Amygdala (tissue), 56 donors: ENCODE measurements at places on chromosomes 6 and 20.

DNA sequence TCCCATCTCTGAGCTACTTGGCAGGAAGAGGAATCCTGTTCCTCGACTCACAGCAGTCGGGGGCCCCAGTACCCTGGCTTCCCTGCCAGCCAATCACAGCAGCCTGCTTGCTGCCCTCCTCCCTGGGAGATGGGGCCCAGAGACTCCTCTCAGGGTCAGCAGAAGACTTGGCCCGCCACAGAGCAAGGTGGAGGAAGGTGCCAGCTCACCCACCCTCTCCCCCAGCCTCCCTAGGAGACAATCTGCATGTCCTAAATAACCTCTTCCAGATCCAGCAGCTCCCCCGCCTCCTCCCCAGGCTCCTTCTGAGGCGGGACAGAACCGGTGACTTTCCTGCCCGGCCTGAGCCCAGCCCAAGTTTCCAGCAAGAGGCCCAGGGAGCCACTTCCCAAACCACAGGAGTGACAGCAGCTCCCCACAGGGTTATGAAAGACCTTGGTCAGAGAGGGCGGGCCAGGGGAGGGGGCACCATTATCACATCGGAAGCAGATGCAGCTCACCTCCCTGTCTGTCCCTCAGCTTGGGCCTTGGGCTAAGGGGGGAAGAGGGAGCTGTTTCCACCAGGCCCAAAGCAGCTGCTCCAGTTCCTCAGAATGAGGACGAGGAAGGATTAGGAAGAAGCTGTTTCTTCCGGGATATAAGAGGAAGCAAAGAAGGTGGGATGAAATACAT, 2.3 kb downstream of the CCND3 start:
- no peak for DNase-seq

GRCh38 chr20:10367693-10367942, 66.4 kb downstream of the MKKS start:
- no peak for DNase-seq

DNA sequence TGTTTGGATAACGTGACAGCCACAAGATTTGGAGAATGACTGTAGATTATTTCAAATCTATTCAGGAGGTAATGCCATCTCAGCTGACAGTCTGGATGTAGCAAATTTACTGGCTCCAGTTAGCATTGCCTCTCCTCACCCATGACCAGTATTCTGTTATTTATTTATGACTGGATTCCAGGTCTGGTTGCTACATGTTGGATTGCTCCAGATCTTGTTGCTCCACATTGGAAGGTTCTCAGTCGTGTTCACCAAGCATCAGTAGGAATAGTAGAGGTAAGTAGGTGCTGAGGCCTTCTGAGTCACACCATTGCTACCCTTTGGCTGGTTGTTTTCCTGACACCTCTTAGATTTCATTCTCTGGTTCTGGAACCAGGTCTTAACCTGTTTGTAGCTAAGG, 69.5 kb upstream of the ELOVL5 start:
- DNase-seq = no peak

- DNase-seq = no peak
These were observed 384.3 kb downstream of the CD83 start for GRCh38 chr6:14501914-14502313.

- no peak for DNase-seq
These were observed 74.4 kb downstream of the ARHGAP18 start for GRCh38 chr6:129635396-129636130.

DNA sequence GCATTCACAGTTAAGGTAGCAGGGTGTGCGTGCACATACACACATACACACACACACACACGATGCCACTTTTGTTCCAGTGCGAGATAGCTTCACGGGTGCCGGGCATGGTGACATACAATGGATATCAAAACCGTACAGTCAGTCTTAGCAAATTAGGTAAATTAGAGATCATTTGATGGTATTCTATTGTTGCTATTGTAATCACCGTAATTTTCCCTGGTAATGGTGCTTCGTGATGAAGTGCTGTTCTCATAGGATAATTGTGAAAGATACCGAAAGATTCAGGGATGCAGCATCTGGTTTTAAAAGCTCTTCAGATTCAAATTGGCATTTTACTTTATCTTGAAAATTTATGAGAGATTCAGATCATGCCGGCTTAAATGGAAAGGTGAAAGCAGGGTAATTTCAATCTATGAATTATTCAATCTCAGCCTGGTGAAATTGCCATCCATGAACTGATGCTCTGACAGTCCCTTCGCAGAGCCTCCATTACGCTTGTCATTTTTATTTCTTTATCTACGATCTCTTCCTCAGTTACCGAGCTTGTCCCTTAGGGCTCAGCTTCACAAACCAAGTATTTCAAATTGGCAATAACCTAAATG, 71.3 kb upstream of the SOX4 start:
- DNase-seq = no peak

GRCh38 chr6:42118162-42119001, 24.0 kb downstream of the C6orf132 start:
- DNase-seq = peak; percentile 9

DNA sequence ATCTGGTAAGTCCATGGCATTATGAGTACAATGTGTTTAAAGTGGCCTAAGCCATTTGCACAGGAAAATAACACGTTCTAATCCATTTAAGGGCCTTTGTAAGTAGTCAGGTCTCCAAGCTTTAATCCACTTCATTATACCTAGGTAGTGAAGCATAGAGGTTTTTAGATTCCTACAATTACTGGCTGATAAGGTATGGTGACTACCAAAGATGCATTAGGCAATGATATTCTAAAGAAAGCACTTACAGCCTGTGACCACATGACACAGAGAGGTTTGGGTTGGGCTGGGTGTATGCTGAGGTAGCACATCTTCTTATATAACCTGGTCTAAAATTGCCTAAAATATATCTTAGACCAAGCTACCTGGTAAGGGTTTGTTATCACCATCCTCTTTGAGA, 504.4 kb downstream of the TFAP2B start:
- DNase-seq = no peak

DNA sequence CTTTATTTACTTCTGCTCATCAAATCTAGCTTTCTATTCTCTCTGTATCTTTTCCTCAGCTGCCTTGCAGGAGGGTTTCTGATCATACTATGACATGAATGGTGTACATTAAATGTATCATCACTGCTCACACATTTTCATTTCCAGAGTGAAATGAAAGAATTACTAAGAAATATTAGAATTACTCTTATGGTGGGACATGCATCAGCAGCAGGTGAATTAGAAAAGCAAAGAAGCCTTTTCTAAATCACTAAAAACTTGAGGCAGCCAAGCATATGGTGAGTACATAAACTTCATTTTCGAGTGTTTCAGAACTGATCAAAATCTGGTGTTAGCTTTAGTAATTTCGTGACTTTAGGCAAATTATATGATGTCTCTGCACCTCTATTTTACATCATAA, 23.6 kb downstream of the IL17A start:
- DNase-seq = no peak

- DNase-seq = peak; percentile 44
These were observed 1.4 kb downstream of the PIM1 start for GRCh38 chr6:37171201-37171969.

DNA sequence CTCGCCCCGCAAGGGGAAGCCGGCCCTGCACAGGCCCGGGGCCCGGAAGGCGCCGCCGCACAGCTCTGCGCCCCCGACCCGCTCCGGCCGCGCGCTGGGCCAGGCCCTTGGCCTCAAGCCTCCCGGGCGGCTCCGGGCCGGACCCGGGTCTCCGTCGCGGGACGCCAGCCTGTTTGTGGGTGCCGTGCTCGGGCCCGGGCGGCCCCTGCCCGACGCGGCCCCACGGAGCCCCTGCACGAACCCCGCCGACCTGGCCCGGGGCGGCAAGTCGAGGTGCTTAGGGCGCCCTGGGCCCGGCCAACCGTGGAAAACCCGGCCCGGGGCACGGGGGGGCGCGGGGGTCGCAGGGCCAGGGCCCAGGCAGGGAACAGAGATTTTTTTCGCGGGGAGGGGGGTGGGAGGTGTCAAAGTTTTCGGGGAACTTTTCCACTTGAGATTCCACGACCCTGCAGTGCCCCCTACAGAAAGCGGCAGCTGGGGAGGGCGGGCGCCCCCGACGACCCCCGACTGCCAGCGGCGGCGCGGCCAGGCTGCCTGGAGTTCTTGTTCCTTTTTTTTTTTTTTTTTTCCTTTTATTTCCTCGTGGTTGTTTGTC, 805 bp upstream of the STX16 start:
- no peak for DNase-seq

- no peak for DNase-seq
These were observed 2.2 kb downstream of the PRRC2A start for GRCh38 chr6:31622684-31623091.

DNA sequence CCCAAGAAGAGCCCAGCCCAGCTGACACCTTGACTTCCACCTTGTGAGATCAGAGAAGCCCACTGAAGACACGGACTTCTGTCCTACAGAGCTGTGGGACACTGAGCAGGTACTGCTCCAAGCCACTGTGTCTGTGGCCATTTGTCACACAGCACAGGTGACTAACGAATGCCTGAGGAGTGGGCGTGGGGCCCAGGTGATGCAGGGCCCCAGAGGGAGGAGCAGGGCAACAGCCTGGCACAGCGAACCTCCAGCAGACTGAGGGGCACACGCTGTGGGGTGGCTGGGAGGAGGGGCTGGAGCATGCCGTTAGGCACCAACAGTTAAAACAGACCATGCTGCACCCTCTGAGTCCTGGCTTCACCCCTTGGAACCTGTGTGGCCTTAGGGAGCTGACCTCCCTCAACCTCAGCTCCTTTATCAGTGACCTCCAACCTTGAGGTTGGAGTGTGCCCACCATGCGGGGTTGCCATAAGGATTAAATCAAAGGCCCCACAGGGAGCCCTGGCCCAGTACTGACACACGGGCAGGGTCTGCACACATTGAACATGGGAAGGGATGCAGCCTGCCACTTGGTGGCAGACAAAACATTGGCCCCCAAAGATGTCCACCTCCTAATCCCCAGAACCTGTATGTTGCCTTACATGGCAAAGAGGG, 119.9 kb upstream of the CST7 start:
- DNase-seq = no peak

- DNase-seq = no peak
These were observed 49.2 kb downstream of the ANKRD6 start for GRCh38 chr6:89482126-89482525.

GRCh38 chr20:59004493-59004762, 2.6 kb downstream of the CTSZ start:
- DNase-seq = no peak

- DNase-seq = no peak
These were observed 12.6 kb downstream of the HLA-DPB1 start for GRCh38 chr6:33088258-33088930.

DNA sequence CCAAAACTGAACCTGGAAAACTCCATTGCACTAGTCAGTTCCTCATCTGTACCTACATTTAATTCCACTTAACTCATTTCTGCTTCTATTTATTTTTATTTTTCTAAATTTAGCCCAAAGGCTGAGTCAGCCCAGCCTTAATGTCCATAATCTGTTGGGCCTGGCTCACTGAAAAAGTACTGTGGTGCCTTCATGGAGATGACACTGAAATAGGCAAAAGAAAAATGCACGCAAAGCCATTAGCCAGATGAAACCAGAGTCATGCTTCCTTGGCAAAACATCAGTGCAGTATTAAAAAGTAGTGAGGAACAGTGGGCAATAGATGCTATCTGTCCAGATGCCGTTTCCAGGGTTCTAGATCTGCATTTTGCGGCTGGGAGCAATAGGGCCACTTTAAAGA, 14.7 kb upstream of the PLCB4 start:
- DNase-seq = no peak

GRCh38 chr6:169079650-169080049, 174.0 kb downstream of the THBS2 start:
- DNase-seq = no peak

GRCh38 chr20:16143596-16143995, 429.7 kb downstream of the KIF16B start:
- no peak for DNase-seq

- no peak for DNase-seq
These were observed 2.3 kb downstream of the DTD1 start for GRCh38 chr20:18589941-18590674.

- no peak for DNase-seq
These were observed 217.3 kb downstream of the ERMARD start for GRCh38 chr6:169968541-169969270.

DNA sequence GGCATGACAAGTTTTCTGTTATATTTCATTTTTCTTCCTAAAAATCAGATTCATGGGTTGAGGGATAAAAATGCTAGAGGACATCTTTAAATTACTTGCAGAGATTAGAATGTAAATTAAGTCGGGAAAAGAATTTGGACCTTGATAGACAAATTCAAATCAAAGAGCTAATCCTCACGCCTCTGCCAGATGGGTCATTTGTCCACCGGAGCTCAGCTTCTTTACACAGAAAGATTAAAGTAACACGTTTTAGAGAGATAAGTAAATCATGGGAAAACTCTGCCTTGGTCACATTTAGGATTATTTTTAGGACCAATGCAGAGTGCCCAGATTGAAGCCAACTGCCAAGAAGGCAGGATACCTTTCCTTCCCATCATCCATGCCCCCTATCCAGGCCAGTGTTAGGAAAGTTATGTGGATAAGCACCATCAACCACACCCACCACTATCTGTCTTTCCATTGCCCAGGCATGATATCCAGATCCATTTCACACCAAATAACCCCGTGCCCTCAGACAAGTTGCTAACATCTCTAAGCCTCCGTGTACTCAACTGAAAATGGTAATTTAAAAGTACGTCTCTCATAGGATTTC, 397.4 kb upstream of the PLCB4 start:
- no peak for DNase-seq
